ENCODE measurements at places on chromosomes 2 and 18. TPM values are rescaled to one million over a fixed set of nuclear protein-coding genes. Genes with fewer than 3 reads are reported as not detected.

- no peak for DNase-seq
- H3K27ac ChIP-seq: no peak overlapping the region
- H3K27me3 ChIP-seq: no peaks in the 10 kb centered on the region
- peaks cover 4% of the 10 kb centered on the region for H3K4me1 ChIP-seq
- no peak overlapping the region for H3K4me3 ChIP-seq
Measured at GRCh38 chr2:22189893-22190480, 1066.2 kb downstream of the TDRD15 start.

DNA sequence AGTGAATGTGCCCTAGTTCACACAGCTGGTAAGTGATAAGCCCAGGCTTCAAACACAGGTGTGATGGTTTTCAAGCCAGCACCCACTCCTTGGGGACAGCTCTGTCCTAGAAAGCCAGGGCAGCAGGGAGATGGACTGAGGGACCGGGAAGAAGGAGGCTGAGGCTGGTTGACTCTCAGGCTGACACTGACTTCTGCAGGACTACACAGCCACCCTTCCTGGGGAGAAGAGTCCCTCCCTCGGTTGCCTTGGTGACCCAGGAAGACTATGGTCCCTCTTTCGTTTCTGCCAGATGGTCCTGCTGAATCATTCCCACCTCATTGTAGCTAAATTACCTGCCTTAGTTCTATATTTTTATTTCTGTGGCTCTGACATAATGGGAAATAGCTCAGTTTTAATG, 11.3 kb upstream of the FSHR start:
- no peak overlapping the region for H3K27ac ChIP-seq
- no peak for DNase-seq
- no peaks in the 10 kb centered on the region for H3K4me1 ChIP-seq
- no peak overlapping the region for H3K4me3 ChIP-seq
- H3K36me3 ChIP-seq: no peaks in the 10 kb centered on the region

GRCh38 chr2:239927424-239927981, 97.6 kb downstream of the NDUFA10 start:
- H3K36me3 ChIP-seq: no peaks in the 10 kb centered on the region
- no peak overlapping the region for H3K4me3 ChIP-seq
- H3K27ac ChIP-seq: no peak overlapping the region
- H3K27me3 ChIP-seq: no peaks in the 10 kb centered on the region
- no peaks in the 10 kb centered on the region for H3K4me1 ChIP-seq

DNA sequence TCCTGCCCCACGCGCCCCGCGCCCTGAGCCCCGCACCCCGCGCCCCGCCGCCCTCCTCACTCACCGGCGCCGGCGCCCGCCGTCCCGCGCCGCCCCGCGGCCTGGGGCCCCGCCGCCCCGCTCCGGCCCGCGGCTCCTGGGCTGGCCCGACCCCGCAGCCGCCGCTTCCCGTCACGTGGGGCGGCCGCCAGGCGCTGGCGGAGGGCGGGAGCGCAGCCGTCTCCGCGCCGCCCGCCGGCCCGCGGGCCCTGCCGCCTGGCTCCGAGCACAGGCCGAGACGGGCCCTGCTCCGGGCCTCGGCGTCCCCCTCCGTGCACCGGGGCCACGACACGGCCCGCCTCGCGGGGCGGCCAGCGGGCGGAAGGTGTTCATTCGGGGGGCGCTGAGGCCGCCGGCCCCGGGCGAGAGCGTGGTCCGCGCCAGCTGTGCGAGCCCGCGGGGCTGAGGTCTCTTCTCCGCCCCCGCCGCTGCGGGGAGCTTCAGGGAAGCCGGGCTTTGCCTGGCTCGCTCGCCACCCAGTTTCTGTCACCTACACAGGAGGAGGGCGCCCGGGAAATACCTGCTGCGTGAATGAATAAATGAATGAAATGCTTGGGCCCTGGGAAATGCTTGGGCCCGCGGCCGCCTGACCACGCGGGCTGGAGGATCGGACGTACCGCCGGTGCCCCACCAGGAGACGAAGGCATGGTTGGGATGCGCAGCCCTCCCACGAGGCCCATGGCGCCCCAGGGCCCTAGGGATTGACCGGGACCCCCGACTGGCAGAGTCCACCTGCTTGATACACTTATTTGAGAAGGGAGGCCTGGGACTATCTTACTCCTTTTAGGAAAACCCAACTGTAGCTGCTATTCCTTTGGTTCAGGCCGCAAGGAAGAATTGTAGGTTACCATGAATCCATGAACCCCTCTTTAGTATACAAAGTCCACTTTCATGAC, at the start of gene TGFBRAP1:
TSS of gene TGFBRAP1 (minus strand) at position 175 of the 935 bp plus-strand sequence. CDS start 21,434 bp downstream, outside the sequence.
- no peak within 1 kb of the TSS for H3K27ac ChIP-seq
- H3K4me1 ChIP-seq: peaks cover 6% of the 10 kb centered on the region
- peak; percentile 85 for DNase-seq
- peak within 1 kb of the TSS; percentile 71 for H3K4me3 ChIP-seq
- no peaks in the 10 kb centered on the region for H3K36me3 ChIP-seq
- H3K27me3 ChIP-seq: no peaks in the 10 kb centered on the region

Gene MC5R
- not detected for total RNA-seq

DNA sequence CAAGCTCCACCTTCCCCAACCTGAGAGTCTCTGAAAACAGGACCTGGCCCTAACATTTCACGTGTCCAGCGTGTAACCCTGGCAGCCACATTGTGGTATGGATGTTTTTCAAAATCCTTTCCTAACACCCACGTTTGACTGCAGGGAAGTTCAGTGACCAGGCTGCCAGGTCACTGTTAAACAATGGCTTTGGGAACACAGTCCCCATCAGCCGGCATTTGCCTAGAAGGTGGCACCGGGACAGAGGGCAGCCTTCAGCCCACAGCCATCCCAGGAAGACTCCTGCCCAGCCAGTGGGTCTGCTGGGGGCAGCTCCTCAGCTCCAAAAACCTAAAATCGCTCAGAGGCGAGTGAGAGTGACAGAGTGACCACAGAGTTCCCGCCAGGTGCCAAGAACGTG, 140.2 kb downstream of the SH3BP4 start:
- no peak for DNase-seq
- H3K4me3 ChIP-seq: no peak overlapping the region
- no peaks in the 10 kb centered on the region for H3K27me3 ChIP-seq
- H3K27ac ChIP-seq: no peak overlapping the region
- no peaks in the 10 kb centered on the region for H3K36me3 ChIP-seq
- peaks cover 23% of the 10 kb centered on the region for H3K4me1 ChIP-seq

DNA sequence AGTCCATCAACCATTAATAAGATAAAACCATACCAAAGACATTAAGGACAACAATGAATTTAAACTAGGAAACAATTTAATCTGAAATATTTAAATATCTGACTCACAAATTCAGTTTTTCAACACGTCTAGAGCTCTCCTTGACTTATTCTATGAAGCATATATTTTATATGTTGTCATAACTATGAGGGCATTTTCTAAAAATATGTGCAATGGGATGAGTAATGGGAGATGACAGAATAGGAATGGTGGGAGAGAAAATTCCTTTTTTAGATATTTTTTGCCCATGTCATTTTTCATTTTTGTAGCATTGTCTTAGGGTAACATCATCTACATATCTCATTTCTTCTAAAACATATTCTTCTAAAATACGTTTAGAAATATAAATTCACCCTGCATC, 79.2 kb upstream of the CDH2 start:
- no peaks in the 10 kb centered on the region for H3K4me1 ChIP-seq
- no peaks in the 10 kb centered on the region for H3K27me3 ChIP-seq
- no peak for DNase-seq
- H3K36me3 ChIP-seq: no peaks in the 10 kb centered on the region
- H3K4me3 ChIP-seq: no peak overlapping the region

- H3K36me3 ChIP-seq: no peaks in the 10 kb centered on the region
- no peak overlapping the region for H3K27ac ChIP-seq
- H3K27me3 ChIP-seq: no peaks in the 10 kb centered on the region
Measured at GRCh38 chr2:202687276-202687675, 52.5 kb downstream of the FAM117B start.

Gene ARHGEF4
- 44.8 TPM for total RNA-seq

Gene SLC14A1
- not detected for total RNA-seq

- peaks cover 5% of the 10 kb centered on the region for H3K4me1 ChIP-seq
- H3K36me3 ChIP-seq: no peaks in the 10 kb centered on the region
- no peak for DNase-seq
- no peak overlapping the region for H3K27ac ChIP-seq
Measured at GRCh38 chr18:48110797-48111196, 180.3 kb upstream of the SMAD2 start.

Data from neural progenitor cell (in vitro differentiated cells).